Fibroblast of skin of abdomen (primary cell): ENCODE measurements at places on chromosomes 7 and 10.

- DNase-seq, result no peak
Observed at GRCh38 chr7:9217204-9217603, 783.8 kb downstream of the NXPH1 start.

DNA sequence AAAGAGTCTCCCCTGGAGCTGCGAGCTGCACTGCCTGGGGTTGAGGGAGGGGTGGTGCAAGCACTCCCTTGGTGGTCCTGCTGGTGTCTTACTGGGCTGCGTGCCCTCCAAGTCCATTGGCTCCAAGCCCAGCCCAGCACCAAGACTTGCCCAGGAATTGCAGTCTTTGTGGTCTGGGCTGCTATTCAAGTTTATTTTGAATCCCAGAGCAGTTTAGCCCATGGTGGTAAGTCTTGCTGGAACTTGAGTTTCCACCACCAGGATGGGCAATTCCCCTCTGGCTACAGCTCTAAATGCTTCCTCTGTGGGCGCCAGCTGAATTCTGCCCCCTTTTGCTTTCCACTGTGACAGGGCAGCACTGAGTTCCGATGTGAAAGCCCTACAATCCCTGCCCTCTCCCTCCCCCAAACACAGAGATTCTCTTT is 25.1 kb downstream of the GALNT11 start:
- DNase-seq, result peak; percentile 54

- peak; percentile 20 for DNase-seq
Observed at GRCh38 chr10:131312478-131312836, 936 bp upstream of the TCERG1L start.

GRCh38 chr10:88968391-88968790 is 15.8 kb upstream of the ACTA2 start:
- DNase-seq, result peak; percentile 49

- no peak for DNase-seq
Observed at GRCh38 chr10:74206746-74207145, 55.7 kb downstream of the ADK start.

DNA sequence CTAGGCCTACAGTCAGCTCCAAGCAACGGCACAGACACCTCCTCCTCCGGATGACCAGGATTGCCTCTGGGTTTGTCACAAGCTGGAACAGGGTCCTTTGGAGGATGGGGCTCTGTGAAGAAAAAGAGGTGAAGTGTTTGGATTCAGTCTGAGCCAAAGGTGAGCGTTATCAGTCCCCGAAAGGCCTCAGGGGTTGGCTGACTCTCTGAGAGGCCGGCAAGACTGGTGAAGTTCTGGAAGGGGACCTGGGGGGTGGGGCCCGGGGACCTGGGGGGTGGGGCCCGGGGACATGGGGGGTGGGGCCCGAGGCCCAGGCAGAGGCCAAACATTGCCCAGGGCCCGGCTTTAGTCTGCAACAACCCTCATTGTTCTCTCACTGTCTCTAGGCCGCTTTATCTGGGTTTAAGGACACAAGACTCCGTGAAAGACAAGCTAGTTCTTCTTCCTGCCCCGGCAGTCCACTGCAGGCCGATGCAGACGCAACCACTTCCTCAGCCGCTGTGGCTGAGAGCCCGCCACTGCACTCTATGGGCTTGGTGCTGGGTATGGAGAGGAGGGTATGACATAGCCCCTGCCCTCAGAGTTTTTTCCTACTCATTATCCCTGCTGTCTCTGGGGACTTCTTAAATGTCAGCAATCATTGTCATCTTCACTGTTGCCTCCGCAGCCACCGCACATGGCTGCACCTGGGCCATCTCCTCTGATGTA is 27.4 kb upstream of the PSAP start:
- DNase-seq, result no peak

GRCh38 chr10:102403115-102403514 is 7.6 kb downstream of the NFKB2 start:
- DNase-seq, result no peak

DNA sequence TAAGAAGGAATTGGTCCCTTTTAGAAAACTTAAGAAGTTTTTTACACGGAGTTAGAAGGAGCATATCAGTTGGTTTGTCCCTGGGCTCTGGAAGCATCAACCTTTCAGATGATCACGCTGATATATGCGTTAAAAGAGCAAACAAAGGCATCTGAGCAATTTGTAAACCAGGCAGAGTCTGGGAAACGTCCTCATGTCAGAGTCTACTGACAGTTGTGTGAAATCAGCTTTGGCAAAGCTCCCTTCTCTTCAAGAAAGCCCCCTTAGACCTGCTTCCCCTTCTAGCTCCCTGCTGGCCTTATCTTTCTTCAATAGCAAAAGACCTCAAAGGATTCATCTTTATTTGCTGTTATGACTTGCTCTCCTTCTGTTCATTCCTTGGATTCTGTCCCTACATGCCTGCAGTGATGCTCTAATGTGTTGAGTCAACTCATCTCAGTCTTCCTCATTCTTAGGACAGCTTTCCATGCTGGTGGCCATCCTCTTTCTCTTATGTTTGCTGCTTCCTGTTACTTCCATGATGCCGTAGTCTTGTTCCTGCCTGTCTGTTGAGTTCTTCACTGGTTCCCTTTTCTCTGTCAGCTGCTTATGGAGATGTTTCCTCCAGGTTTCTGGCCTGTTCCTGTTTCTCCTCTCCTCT is 106.5 kb upstream of the BMPER start:
- no peak for DNase-seq

GRCh38 chr10:105837951-105838350 is 1196.9 kb downstream of the SORCS3 start:
- peak; percentile 25 for DNase-seq

- DNase-seq, result no peak
Observed at GRCh38 chr10:102763037-102763607, 19.4 kb downstream of the WBP1L start.

DNA sequence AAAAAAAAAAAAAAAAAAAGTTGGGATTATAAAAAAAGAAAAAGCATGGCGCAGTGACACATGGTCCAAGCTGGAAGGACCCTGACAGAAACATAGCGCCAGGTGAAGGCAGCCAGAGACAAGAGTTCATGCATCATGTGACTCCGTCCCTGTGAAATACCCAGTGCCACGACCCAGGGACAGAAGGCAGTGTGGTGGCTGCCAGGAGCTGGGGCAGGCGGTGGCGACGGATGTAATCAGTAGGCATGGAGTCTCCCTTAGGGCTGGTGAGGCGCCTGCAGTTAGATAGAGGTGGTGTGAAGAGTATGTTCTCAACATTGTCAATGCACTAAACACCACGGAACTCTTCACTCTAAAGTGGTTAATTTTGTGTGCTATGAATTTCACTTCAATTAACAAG is 43.9 kb downstream of the STK32C start:
- DNase-seq, result no peak

GRCh38 chr7:90944021-90944420 is 320.2 kb upstream of the FZD1 start:
- no peak for DNase-seq

DNA sequence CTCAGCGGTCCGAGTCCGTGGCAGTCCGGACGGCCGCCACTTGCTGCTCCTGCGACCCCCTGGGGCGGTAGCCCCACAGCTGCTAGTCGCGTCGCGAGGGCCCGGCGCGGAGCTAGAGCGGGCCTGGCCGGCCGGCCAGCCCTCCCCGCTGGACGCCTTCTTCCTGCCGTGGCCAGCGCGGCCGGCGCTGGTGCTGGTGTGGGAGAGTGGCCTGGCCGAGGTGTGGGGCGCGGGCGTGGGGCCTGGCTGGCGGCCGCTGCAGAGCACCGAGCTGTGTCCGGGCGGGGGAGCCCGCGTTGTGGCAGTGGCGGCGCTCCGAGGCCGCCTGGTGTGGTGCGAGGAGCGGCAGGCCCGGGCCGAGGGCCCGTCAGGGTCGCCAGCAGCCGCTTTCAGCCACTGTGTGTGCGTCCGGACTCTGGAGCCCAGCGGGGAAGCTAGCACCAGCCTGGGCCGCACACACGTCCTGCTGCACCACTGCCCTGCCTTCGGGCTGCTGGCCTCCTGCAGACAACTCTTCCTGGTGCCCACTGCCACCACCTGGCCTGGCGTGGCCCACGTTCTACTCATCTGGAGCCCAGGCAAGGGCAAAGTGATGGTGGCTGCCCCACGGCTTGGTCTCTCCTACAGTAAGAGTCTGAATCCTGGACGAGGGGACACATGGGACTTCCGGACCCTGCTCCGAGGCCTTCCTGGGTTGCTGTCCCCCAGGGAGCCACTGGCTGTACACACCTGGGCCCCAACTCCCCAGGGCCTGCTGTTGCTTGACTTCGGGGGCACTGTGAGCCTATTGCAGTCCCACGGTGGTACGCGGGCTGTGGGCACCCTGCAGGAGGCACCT is 631 bp downstream of the HPS6 start:
- DNase-seq, result no peak

GRCh38 chr10:65907199-65907712 is 1018.6 kb upstream of the LRRTM3 start:
- DNase-seq, result no peak

DNA sequence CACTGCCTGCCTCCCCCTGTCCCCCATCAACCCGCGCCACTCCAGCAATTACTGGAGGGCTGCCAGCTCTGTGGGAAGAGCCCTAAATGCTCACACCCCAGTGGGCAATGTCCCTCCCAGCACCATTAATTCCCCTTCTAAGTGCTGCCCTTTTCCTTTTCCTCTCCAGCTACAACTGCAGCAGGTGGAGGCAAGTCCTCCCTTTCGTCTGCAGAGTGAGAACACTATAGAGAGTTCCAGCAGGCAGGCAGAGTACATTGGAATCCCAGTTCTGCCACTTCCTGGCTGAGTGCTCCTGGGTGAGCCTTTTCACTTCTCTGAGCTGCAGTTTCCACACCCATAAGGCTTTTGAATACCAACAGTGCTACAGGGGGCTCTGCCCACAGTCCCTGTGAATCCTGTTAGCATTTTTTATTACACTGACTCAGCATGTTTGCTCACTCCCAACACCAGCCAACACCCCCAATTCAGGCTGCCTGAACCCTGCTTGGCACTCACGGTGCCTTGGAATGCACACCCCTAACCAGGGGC is 447.0 kb downstream of the GRID1 start:
- no peak for DNase-seq

DNA sequence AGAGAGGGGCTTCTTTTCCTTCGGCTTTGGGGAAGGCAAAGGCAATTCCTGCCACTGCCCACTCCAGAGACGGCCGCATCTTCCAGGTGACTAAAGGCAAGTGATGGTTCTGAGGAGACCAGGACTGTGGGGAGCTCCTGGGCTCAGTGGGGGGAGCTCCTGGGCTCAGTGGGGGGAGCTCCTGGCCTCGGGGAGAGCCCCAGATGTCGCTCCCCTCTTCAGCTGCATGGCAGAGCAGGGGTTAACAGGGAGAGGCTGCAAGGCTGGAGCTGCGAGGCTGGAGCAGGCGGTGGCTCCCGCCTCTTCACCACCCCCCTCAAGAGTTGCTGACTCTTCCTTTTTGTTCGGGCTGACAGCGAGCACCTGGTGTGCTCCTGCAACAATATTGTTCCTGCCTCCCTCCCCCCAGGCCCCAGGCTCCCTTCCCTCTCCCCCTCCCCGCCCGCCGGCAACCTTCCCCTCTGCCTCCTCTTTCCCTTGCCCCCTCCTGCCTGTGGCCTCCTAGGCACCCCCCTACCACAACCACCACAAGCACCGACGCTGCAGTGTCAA is 56.3 kb upstream of the LBX1 start:
- no peak for DNase-seq

GRCh38 chr7:3494947-3495346 is 193.9 kb downstream of the SDK1 start:
- no peak for DNase-seq

DNA sequence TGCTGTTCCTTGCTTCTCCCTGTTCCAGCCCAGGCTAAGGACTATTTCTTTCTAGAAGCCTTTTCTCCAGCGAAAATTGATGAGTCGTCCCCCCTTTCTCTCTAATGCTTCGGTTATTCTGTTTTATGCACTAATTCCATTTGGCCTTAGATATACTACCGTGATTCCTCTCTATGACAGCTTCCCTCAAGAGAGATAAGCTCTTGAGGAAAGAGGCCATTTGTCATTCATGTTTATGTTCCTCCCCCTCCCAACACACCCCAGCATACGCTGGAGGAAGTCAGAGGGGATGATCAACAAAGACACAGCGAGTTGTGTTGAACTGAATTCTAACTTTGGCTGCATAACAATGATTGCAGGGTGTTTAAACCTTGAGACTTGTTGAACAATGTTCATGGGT is 198.8 kb downstream of the BMPER start:
- peak; percentile 21 for DNase-seq
